Left forelimb (tissue), 1 donor: ENCODE measurements at places on chromosomes 6 and 20.

- no peak for DNase-seq
Observed at GRCh38 chr6:110419028-110419739, 3.8 kb upstream of the DDO start.

DNA sequence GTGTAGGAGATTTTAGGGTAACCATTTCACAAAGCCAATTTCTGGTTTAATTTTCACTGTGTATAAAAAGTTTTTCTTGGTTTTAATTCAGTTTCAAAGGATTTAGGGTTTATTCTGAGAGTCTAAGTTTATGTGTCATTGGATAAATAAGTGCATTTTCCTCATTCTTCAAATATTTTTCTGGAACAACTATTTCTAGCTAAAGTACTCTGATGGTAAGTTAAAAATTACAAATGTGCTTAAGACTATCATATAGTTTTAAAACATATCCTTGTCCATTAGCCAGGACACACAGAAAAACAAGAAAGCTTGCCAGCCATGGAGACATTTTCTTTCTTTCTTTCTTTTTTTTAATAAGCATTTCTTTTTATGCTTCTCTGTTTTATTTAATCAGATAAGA, 333.0 kb downstream of the RFPL4B start:
- no peak for DNase-seq

DNA sequence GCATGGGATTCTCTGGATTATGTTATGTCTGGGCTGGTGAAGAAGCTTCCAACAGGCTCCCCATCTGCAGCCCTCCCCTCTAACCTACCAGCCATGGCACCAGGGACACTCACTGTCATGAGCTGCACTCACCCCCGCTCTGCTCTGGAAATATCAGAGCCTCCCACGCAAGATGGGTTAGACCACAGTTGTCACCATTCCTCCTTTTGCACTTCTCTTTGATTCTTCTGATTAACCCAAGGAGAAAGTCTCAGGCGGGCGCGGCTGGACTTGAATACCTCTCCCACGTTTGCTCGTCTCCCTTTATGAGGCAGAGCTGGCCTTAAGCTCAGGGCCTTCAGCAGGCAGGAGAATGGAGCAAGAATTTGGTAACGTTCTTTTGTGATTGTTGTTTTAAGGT, 128.1 kb downstream of the CEBPB start:
- no peak for DNase-seq

- DNase-seq = no peak
Observed at GRCh38 chr20:2301164-2301622, 5.4 kb downstream of the TGM3 start.

DNA sequence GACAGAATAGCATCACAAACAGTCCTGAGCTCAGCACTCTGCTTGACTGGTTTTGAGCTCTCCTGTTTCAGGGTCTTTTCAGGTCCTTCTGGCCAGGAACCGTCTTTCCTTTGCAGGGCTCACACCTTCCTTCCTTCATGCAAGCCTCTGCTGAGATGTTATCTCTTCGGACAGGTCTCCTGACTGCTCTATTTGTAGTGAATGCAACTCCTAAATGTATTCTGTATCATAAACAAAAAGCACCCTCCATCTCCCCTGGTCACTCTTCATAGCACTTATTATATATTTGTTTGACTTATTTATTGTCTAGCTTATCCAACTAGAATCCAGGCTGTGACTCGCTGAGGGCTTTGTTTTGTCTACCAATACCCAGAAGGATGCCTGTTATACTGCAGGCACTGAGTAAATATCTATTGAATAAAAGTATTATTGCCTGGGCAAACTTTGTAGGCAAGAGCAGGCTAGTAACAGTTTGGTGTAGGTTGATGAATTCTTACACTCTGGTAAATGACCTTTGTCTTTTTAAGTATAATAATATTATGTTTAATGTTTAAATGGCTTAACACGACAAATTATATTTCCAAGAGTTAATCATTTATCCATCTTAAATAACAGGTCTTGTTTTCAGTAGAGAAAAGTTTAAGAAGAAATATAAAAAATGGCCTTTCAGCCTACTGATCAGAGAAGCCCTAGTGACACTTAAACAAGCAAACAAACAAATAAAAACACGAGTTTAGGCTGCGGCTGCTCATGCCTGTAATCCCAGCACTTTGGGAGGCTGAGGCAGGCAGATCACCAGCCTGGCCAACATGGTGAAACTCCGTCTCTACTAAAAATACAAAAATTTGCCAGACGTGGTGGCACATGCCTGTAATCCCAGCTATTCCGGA, 199.7 kb downstream of the BCAS1 start:
- no peak for DNase-seq

DNA sequence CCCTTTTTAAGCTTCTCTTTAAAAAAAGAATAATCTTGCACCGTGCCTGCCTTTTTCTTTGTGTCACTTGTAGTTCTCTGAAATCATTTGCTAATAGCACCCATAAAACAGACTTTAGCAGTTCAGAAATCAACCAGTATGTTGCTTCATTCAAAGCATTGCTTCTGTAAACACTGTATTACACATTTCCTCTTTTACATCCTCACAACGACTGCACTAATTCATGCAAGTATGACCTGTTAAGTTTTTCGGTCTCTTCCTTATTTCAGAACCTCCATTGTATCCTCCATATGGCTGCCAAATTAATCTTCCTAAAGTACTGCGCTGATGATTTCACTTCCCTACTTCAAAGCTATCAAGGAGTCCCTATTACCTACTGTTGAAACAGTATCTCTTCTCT, 142.9 kb upstream of the RNF217 start:
- DNase-seq = no peak

GRCh38 chr6:40681622-40682021, 94.5 kb upstream of the LRFN2 start:
- no peak for DNase-seq

- DNase-seq = no peak
Observed at GRCh38 chr6:5728351-5729079, 278.2 kb downstream of the NRN1 start.

DNA sequence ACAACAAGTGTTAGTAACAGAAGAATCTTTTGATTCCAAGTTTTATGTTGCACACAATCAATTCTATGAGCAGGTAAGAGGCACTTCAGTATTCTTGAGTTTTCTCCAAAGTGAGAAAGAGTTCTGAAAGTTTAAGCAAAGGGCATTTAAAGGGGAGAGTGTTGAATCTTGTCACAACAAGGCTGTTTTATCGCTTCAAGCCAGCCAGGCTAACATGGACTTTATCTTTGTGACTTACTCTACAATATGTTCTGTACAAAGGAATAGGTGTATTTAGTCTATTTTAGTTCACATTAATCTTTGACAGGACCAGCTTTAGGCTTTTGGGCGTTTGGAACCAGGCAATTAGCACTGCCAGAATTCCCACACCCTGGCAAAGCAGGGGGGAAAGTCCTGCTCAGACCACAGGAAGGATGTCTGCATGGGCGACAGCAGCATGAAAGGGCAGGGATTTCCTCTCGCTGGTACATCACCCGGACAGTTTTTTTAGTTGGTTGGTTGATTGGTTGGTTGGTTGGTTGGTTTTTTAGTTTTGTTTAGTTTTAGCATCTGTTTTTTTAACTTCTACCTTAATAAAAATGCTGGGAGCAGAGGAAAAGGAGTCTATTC, 395.4 kb upstream of the SOX4 start:
- DNase-seq = no peak

GRCh38 chr6:45927421-45928320, 88.0 kb downstream of the CLIC5 start:
- DNase-seq = no peak

GRCh38 chr6:140844167-140844566, 1288.6 kb upstream of the GJE1 start:
- no peak for DNase-seq

GRCh38 chr6:15509335-15509933, 153.4 kb downstream of the DTNBP1 start:
- DNase-seq = no peak

GRCh38 chr6:160071805-160072690, 49.6 kb upstream of the SLC22A1 start:
- DNase-seq = no peak

- DNase-seq = no peak
Observed at GRCh38 chr6:90351696-90352095, 55.1 kb upstream of the BACH2 start.

GRCh38 chr6:55445648-55446204, 118.5 kb downstream of the GFRAL start:
- DNase-seq = no peak

- no peak for DNase-seq
Observed at GRCh38 chr6:36751091-36751490, 53.5 kb downstream of the RAB44 start.

- DNase-seq = no peak
Observed at GRCh38 chr20:51720854-51721253, 47.3 kb downstream of the ATP9A start.

GRCh38 chr6:124974771-124975377, 12.6 kb downstream of the RNF217 start:
- DNase-seq = no peak
